Amniotic stem cell (primary cell): ENCODE measurements at places on chromosomes 7 and 10.

DNA sequence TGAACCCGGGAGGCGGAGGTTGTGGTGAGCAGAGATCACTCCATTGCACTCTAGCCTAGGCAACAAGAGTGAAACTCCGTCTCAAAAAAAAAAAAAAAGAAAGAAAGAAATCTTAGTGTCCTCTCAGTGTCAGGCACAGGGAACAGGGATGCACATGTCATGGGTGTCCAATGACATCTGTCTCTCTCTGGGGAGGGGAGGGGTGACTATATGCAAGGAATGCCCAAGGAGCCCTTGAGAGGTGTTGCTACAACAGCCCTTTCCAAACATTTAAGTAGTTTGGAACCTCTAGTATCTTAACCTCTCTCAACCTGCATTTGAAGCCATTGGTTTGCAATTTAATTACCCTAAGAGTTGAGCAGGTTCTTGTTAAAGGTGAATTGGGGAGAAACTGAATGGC is 28.9 kb downstream of the PDLIM1 start:
- no peak for DNase-seq

DNA sequence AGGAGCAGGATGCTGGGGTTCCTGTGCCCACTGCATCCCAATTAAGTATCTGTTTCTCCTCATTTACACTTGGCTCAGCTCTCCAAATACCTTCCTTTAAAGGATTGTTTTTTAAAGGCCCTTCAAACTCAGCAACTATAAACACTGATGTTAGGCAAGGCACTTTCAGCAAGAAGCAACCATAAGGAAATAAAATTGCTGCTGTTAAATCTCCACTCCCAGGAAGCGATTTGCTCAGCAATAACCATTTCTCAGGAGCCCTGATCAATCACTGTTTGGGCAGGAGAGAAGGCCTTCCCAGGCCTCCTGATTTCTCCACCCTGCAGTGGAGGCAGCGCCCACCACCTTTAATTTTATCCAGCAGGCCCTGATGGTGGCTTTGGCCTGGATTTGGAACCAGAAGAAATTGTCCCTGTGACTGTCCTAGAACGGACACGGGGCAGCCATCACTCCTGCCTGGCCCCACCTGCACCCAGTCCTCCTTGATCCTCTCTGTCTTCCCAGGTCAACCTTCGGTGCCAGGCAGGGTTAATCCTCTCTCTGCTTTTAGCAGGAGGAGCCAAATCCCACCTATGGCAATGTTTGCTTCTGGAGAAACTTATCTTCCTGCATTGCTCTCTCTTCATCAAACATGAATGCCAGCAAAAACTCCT is 199.8 kb downstream of the PLXNA4 start:
- DNase-seq, result no peak

GRCh38 chr10:113480851-113481502 is 71.9 kb upstream of the HABP2 start:
- DNase-seq, result no peak

DNA sequence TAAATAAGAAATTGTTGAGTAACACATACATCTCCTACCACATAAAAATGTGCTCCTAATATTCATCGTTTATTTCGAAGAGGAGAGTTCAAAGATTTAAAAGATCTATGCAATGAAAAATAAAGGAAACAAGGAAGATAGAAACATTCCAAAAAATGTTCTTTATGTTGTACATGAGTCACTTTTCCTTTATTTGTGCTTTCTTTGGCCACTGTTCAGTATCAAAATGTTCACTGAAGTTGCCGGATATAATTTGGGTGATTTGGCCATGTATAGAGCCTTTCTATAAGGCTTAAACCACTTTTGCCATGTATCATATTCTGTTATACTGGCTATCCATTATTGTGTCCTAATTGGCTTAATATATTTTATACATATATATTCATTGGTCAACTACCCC is 62.9 kb upstream of the PRR15 start:
- DNase-seq, result no peak

- DNase-seq, result no peak
Observed at GRCh38 chr7:51647486-51647885, 330.9 kb upstream of the COBL start.

DNA sequence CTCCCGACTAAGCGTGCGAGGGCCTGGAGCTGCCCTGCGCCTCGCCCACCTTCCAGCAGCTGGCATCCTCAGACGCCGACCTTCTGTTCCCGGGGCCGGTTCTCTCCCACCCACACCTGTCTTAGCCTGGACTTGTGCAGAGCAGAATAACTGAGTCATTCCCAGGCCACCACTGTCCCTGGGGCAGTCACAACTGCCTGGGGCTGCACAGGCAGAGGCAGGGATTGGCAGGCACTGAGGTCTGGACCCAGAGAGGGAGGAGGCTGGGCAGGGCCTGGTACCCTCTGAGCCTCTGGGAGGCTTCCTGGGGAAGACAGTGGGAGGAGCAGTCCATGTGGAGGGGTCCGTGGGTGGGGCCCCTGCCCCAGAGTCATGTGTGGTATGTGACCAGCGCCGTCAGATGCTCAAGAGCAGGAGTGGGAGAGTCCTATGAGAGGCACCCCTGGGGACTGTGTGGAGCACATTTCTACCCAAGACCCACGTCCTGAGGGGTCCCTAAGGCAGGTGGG is 74.3 kb downstream of the NKX6-2 start:
- DNase-seq, result no peak

- no peak for DNase-seq
Observed at GRCh38 chr7:132077971-132078685, 498.1 kb downstream of the PLXNA4 start.

DNA sequence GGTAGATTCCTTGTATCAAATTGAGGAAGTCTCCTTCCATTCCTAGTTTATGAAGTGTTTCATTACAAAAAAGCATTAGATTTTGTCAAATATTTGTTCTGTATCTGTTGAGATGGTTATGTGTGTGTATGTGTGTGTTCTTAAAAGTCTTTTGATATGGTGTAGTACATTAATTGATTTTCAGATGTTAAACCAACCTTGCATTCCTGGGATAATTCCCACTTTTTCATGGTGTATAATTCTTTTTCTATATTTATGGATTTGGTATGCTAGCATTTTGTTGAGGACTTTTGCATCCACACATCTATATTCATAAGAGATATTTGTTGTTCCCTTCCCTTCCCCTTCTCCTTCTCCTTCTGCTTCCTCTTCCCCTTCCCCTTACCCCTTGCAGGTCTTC is 8.9 kb upstream of the GIMAP8 start:
- DNase-seq, result no peak

- DNase-seq, result no peak
Observed at GRCh38 chr10:108597657-108598319, 1325.5 kb downstream of the XPNPEP1 start.
